ENCODE measurements at places on chromosomes 2 and 18.

- DNase-seq: no peak
Measured at GRCh38 chr2:51723691-51724090, 691.8 kb upstream of the NRXN1 start.

DNA sequence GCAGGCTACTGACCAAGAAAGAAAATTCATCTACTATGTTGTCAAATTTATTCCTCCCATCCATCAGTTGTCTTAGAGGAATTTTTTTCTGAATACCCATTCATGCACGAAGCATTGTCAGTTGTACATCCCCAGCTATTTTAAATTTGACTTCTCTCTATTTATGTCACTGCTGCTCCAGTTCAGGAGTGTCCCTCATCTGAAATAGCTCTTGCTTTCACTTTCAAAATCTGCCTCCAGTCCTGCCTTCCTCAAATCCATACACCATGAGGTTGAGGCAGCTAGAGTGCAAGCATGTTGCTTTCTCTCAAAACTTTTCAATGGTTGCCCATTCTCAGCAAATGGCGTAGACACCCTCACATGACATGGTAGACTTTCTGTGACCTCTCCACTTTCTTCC lies 335.4 kb upstream of the CDH2 start:
- no peak for DNase-seq

DNA sequence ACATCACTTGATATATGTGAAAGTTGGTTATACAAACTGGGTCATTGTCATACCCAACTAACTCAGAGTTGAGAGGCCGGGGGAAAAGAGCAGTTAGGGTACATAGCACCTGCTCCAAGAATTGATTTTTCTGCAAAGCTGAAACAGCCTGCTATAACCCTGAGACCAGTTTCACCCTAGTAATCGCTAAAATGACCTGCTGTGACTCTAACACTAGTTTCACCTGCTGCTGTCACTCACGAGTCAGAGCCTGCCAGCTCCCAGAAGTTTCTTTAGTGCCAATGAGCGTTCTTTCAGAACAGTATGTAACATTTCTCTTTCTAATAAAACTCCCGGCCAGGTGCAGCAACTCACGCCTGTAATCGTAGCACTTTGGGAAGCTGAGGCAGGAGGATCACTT lies 28.0 kb downstream of the SRSF7 start:
- DNase-seq: no peak

DNA sequence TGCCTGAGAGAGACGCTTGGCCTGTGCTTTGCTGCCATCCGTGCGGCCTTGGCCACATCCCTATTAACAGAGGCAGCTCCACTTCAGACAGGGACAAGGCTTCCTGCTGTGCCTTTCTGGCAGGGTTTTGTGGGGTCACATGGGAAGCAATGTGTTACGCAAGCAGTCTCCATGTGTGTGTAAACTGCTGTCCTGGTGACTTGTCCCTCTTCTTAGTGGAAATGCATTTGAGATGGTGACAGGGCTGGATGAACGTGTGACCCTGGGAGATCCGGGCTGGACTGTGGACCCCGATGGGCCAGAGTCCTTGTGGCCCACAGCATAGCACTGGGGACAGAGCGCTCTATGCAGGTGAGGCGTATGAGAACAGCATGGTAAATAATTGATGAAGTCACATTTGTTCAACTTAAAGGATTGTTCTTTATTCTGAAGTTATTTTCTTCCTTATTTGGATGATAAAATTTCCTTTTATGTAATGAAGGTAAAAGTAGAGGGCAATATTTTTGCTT lies 23.2 kb downstream of the ASB1 start:
- no peak for DNase-seq

DNA sequence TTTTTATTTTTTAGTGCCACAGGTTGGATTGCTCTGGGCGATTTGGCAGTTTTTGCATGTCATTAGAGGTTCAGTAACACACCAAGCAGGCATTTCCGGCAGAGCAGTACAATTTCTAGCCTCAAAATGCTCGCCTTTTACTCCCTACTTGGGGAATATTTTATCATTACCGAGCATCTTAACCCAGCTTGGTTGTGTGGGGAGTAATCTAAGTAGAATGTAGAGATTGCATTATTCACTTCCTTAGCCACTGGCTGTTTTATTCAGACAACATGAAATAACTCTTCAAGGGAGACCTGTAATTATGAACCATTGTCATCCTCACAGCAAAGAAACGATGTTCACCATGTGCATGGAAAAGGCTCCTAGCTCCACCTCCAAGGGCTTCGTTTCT lies 13.1 kb downstream of the GRP start:
- DNase-seq: no peak

- no peak for DNase-seq
Measured at GRCh38 chr18:73168236-73168635, 300.4 kb upstream of the NETO1 start.

DNA sequence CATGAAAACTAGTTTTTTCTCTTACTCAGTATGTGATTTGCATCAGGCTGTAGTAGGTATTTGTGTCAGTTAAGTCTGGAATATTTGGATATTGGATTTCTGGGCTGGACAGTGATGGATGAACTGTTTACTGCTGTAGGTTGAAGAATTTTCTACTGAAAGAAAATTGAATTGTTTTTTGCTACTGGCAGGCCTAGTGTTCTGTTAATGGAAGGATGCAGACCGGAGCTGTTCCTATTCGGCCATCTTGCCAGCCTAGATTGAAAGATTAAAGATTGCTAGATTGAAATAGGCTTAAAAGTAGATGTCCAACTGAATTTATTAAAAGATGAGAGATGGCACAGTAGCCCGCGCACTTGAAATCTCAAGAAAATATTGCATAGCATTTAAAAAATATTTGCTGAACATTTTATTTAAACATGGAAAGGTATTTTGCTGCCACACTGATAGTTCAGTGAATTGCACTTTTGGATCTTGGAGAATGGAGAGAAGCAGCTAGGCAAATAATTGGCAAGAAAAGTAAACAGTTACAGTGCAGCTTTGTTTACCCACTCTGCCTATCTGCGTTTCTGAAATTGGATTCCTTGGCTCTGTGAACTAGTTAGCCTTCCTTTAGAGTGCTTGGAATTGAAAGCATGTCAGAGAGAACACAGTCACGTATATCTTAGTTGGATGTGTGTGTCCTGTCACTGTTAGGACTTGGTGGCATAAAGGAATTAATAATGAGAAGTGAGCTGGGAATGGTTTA lies 54.1 kb downstream of the EPB41L5 start:
- no peak for DNase-seq

DNA sequence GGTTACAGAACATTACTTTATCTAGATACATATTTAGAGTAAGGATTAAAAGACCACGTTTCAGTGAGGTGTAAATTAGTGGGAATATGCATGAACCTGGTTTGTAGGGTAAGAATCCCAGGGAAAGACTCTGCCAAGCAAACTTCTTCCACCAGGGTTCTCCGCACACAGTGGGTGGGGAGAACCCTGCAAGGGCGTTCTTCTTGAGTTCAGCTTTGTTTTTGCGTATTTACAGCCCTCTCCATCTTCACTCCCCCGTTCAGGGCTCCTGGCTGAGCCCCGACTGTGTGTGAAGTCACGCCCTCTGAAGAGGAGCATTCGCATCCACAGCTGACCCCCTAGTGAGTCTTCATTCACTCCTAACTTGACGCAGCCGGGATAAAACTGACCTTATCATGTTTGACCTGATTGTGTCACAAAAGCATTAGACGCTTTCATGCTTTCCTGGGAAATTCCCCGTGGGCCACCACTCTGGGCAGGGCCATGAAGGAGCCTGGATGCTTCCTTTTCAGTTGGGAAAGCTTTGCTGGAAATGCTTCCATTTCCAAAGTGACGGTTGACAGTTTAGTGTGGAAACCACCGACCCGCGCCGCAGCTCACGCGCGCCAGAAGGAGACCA lies 1.0 kb downstream of the ALKAL2 start:
- no peak for DNase-seq

Measured in neural crest cell (in vitro differentiated cells).